GM03348 (cell line): ENCODE measurements at places on chromosomes 16 and 17.

DNA sequence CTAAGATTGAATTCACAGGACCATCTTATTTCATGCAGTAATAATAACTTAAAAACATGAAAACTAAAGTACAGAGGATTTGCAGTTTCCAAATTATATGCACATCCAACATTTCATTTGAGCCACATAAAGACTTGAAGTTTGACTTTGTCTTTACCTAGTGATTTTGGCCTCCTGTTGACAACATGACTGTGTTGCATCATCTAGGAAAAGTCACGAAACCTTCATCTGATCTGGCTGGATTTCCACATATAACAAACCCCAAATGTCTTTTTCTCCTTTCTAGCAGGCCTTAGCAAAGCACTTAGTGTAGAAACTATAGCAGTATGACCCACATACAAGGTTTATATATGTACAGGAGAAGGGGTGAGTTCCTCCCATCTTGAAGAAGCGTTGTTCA, 406.5 kb upstream of the CDH5 start:
- DNase-seq: no peak

- peak; percentile 60 for DNase-seq
Observed at GRCh38 chr16:85436207-85436606, 176.9 kb upstream of the GSE1 start.

DNA sequence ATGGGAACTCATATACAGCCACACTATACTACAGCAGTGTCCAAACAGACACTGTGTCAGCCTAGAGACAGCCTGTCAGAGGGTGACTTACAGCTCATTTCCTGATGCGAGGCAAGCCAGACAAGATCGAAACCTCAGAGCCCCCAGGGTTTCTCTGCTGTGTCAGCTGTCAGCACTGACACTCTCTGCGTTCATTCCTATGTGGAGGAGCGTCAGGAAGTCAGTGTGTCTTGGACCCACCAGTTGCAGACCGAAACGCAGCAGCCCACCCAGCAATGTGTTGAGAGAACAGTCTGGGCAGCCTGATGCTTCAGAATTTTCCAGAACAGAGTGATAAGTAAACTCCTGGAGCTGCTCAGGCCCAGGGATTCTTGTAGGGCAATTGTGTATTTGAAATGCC, 20.6 kb upstream of the MAPT start:
- no peak for DNase-seq

DNA sequence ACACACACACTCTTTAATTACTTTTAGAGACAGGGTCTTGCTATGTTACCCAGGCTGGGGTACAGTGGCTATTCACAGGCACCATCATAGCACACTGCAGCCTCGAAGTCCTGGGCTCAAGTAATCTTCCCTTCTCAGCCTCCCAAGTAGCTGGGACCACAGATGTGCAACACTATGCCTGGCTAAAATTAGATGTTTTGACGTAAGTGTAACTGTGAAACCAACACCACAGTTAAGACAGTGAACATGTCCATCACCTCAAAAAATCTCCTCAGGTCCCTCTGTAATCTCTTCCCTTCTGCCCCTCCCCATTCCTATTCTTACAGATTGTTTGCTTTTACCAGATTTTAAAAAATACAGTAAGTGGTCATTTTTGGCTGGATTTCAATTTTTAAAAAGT, 66.7 kb downstream of the RPGRIP1L start:
- no peak for DNase-seq

DNA sequence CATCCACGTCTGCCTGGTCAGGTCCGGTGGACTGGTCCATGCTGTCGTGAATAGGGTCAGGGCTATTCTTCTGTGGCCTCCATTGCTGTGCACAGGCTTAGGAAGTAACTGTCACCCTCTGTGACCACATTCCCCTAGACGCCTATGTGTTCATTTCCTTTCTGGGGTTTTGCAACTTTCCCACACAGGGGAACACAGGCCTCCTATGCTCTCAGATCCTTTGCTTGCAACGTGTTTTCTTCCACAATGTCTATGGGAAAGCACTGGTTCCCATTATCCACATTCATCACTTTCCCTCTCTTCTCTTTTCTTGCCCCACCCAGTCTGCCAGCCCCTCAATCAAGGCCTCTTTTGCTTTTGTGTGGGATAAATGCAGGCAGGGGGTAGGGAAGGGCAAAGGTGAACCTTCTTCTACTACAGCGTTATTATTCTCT, 43.2 kb upstream of the DNAJA2 start:
- no peak for DNase-seq

GRCh38 chr17:18981642-18982424, 22.7 kb downstream of the FAM83G start:
- peak; percentile 83 for DNase-seq

DNA sequence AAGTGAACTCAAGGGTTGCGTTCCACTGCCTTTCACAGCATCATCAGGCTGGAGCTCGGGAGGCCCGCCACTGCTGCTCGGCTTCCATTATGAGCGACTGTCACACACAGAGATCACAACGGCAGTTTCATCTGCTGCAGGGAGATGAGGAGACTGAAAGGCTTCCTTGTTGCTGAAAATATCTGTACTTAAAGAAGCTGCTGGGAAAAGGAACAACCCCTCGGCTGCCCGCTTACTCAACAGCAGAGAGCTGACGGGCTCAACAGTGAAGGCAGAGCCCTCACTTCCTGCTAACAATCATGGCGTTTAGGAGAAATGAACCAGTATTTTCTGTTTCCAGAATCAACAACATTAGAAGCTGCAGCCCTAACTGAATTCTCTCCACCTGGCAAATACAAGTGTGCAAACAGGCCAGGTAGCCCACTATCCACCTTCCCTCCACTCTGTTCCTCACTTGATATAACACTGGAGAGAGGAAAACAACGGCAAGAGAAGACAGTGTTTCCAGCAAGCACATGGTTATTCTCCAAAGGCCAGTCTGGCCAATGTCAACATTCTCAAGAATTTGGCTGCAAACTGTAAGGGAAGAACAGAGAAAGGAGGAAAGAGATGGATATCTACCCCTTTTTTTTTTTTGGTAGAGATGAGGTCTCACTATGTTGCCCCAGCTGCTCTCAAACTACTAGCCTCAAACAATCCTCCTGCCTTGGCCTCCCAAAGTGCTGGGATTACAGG, 33.7 kb downstream of the MBTPS1 start:
- no peak for DNase-seq

DNA sequence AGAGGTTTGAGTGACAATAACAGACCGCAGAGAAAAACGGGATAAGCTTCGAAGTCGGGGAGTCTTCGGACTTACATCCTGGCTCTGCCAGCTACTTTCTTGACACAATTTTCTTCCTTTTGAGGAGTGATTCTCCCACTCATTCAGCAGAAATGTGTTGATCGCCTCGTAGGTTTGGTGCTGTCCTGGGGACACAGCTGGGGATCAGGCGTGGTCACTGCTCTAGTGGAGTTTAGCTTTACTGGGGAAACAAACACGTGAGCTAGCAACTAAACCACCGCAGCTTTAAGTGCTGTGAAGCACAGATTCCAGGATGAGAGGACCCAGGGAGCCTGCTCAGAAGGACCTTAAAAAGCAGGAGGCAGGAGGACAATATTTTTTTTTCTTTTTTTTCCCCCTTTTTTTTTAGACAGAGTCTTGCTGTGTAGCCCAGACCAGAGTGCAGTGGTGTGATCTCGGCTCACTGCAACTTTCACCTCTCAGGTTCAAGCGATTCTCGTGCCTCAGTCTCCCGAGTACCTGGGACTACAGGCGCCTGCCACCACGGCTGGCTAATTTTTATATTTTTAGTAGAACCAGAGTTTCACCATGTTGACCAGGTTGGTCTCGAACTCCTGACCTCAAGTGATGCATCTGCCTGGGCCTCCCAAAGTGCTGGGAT, 858 bp downstream of the NUBP1 start:
- peak; percentile 48 for DNase-seq

- DNase-seq: no peak
Observed at GRCh38 chr16:17945080-17945601, 391.4 kb downstream of the NPIPA8 start.

GRCh38 chr16:87851141-87851587, 18.1 kb downstream of the SLC7A5 start:
- no peak for DNase-seq

DNA sequence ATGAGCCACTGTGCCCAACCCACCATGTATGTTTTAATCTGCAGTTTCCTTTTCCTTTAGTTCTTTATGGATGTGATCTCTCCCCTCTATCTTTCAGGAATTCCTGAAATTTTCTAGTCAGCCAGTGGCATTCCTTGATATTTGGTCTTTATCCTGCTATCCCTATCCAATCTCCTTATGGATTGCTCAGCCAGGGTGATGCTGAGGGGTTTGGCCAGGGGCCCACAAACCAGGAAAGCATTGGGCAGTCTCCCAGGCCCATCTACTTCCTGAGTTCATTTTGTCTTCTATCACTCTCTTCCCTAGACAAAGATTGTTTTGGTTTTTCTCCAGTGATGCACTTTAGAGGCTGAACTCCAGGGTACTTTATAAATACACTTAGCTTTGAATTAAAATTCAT, 115.9 kb downstream of the KATNIP start:
- no peak for DNase-seq

GRCh38 chr16:54212893-54213292, 73.7 kb downstream of the IRX3 start:
- no peak for DNase-seq

- no peak for DNase-seq
Observed at GRCh38 chr17:45425984-45426413, 6.7 kb downstream of the ARHGAP27 start.

DNA sequence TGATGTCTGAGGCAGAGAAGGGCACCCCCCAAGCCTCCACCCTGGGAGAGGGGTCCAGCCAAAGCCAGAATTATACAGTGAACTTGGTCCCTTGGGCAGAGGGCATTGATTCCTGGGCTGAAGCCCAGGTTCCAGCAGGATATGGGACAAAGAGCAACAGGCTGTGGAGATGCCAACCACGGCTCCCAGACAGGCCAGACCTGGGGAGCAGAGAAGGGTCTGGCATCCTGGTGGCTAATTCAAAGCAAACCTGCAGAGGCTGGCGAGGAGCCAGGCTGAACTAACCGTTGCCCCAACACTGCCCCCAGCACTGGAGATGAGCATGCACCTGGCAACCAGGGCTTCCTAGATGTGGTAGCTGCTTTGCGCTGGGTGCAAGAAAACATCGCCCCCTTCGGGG, 3.0 kb downstream of the CES3 start:
- no peak for DNase-seq

GRCh38 chr16:79250502-79251098, 349.9 kb downstream of the MAF start:
- no peak for DNase-seq

- DNase-seq: peak; percentile 36
Observed at GRCh38 chr17:48995974-48996721, 1.0 kb upstream of the IGF2BP1 start.

DNA sequence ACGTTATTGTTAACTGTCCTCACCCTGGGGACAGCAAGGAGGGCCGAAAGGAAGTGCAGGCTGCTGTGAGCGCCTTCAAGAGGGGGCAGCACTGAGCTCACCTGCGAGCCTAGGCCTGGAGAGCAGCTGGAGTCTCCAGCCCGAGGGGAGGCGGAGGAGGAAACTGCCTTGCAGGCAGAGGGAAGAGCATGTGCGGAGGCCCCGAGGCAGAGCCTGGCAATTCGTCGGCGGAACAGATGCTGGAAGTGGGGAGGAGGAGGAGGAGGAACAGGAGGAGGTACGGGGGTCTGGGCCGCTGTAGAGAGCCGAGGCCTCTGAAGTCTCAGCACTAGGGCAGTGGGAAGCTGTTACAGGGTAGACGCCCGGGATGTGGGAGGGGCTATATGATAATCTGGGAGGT, 49.6 kb upstream of the PLCG2 start:
- DNase-seq: no peak

DNA sequence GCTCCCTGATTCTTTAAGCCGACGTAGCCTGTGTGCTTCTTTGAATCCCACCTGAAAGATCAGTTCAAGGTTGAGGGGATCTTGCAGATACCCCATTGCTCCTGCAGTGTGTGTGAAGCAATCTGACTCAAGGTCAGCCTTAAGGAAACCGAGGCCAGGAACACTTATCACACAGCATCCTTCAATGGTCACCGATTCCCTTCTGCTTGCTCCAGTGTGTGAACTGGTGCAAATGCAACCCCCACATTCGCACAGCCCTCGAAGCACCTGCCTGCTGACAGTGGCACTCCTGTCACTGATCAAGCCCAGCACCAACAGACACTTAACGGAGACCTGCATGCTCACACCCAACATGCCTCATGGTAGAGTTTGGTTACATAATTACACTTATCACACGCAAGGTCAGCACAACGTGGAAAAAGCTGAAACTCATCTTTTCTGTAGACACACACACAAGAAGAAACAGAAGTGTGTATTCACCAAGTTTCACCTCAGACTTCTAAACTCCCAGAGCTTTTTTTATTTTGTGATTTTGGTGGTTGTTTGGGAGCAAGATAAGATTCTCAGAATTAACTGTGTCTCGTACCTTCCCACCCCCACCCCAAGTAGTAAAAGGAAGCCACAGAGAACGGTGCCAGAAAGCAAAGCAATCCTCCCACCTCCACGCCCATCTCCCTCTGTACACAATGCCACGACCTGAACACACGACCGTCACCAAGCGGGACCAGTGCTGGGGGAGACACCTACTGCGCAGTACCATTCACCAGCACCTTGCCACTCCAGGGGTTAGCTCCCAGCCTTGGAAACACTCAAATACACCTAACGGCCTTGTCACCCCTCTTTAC, 37.2 kb downstream of the LITAFD start:
- no peak for DNase-seq
